NCI-H2029 (cell line): ENCODE measurements at places on chromosomes 5 and 9.

- no peak for DNase-seq
These were observed 345.7 kb upstream of the WWC1 start for GRCh38 chr5:167945542-167946384.

GRCh38 chr9:35406183-35406959 is 83.5 kb upstream of the RUSC2 start:
- DNase-seq = no peak

- no peak for DNase-seq
These were observed 569 bp downstream of the CAMK4 start for GRCh38 chr5:111224561-111225345.

- DNase-seq = no peak
These were observed 23.9 kb downstream of the GOLM1 start for GRCh38 chr9:86075132-86076109.

DNA sequence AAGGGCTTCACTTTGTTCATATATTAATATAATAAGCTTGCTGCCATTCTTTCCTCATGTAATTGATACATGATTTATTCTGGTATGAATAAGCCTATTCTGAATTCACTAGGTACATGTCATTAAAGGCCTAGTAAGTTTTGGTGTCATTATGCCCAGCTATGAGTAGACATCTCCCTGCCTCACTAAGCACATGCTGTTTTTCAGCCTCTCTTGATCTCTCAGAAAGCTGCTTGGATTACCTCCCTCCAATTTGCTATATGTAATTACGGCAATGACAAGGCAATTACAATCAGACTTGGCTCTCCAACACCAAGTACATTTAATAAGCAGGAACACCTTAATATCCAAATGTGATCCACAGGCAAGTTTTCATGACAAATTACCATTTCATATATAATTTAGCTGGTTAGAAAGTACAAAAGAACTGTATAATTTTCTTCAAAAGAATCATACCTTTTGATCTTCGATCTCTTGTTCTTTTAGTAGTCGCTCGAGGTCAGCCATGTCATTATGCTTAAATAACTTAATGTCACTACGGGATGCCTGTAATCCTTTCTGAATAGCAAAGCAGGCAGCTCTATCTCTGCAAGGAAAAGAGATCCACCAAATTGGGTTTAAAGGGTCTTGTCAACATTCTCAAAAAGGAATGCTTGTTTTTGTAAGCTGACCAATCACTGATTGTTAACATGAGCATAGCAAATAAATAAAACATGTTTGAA is 56.3 kb downstream of the SPTLC1 start:
- no peak for DNase-seq

- no peak for DNase-seq
These were observed 28.4 kb downstream of the VCP start for GRCh38 chr9:35044071-35044470.

GRCh38 chr9:118693645-118694044 is 675.6 kb downstream of the BRINP1 start:
- no peak for DNase-seq

GRCh38 chr5:79512049-79512448 is 1.9 kb downstream of the HOMER1 start:
- no peak for DNase-seq

DNA sequence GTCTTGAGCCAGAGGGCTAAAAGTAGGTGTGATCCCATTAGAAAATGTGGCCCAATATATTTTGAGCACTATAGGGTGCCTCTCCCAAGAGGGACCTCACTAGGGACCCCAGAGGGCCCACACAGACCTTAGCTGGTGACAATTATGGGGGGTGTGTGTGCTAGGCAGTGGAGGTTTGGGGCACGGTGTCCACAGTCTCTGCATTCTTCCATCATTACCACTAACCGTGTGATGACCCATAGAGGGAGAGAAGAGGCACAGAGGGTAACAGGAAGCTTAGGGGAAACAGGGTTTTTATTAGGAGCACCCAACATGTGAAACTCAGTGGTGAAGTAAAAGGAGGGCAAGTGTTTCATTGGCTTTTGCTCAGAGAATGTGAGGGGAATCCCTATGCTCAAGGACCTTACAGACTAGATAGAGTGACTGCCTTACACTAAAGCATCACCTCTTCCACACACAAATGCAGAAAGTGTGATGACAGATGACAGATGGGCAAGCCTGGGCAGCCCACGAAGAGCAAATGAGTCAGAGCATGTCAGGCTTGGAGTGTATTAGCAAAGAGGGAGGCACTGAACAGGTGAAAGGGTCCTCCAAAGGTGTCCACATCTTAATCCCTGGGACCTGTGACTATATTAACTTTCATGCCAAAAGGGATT is 2.5 kb upstream of the ACTL7A start:
- DNase-seq = no peak

- no peak for DNase-seq
These were observed 59.2 kb downstream of the RIC1 start for GRCh38 chr9:5688109-5688508.

DNA sequence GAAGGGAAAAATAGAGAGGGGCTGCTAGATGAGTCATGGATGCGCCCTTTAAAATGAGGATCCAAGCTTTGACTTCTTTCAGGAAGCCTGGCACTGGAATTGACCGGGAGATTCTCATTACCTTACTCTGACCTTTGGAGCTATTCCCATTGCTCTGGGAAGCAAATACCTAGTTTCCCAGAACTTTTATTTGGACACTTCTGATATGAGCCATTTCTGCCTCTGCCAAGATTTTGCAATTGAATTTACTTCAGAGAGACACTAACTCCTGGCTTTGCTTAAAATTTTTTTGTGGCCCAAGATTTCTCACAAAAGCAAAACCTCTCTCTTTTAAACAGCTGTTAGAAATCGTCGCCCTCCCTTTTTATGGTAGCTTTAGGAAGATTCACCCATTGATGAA is 15.7 kb upstream of the AGXT2 start:
- no peak for DNase-seq

DNA sequence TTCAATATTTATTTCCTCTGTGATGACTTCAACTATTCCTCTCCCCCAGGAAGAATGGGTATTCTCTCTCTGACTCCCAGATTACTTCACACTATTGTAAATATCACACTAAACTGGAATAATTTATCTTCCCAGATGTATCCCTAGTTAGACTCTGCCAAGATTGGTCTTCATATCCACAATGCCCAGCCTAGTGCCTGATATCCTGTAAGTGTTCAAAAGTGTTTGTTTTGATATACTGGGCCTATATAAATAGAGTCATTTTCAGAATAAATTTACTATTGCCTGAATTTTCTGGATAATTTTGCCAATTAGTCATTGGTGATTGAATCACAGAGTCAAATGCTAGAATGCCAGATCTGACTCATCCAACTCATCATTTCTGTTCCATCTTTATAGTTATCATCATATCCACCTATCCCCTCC is 143.7 kb upstream of the TNC start:
- no peak for DNase-seq

DNA sequence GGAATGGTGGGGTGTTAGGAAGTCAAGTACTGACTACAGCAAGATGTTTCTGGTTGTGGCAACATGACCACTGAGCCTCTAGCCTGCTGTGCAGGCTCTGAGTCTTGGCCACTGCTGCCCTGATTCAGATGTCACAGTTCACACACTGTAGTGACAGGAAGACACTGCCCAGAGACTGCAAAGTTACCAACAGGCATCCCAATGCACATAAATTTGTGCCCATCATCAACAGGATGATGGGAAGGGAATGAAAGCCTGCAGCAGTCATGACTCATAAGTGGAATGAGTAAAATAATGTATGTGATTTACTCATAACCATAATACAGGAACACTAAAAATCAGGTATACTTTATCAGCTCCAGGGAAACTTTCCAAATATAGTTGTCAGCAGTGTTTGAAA is 251.6 kb upstream of the HAPLN1 start:
- DNase-seq = no peak

DNA sequence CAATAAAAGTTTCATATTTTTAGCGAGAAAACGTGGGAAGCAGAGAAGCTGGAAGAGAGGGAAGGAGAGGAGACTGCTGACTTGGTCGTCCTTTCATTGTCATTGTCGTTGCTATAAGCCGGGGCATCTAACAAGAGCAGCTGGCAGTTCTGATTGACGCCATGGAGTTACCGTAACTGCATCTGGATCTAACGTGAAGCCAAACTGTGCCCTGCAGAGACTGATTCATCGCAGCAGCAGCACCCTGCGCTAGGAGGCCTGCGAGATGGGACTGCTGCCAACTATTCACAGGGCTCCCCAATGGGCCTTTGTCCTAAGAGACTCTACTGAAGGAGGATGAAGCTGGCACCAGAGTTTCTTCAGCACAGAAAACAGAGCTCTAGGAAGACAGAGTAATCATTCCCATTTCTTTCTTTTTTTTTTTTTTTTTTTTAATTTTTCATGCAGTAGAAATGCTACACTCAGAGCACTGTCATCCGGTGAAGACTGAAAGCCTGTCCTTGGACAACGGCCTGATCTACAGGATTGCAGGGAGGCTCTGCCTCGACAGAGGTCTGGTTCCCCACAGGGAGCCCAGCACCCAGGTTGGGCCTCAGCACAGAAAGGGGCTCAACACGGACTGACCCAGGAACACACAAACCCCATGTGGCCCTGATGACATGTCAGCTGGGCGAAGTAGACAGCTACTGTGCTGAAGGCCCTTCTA is 47.8 kb downstream of the RETREG1 start:
- no peak for DNase-seq

DNA sequence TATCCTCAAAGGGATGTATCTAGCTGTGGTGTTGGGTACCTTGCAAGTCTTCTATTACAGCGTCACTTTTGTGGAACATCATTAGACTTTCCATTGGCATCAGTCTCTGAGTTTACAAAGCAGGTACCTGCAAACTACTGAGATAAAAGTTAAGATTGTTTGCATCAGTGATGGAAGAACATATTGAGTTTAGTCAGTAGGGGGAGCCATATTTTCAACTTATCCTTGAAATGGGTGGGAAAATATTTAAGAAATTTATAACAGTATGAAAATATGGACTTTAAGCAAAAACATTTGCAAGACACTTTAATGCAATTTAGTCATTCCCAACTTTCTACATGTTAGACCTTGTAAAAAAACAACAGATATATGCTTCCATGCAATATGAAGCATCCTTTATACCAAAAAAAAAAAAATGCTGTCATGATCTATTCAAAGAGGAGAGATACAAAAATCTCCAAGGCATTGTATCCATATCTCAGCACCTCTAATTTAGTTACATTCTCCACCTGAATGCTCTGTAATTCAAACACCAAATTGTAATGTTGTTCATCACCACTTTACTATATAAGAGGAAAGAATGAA is 98.6 kb upstream of the ADAMTS19 start:
- DNase-seq = no peak

DNA sequence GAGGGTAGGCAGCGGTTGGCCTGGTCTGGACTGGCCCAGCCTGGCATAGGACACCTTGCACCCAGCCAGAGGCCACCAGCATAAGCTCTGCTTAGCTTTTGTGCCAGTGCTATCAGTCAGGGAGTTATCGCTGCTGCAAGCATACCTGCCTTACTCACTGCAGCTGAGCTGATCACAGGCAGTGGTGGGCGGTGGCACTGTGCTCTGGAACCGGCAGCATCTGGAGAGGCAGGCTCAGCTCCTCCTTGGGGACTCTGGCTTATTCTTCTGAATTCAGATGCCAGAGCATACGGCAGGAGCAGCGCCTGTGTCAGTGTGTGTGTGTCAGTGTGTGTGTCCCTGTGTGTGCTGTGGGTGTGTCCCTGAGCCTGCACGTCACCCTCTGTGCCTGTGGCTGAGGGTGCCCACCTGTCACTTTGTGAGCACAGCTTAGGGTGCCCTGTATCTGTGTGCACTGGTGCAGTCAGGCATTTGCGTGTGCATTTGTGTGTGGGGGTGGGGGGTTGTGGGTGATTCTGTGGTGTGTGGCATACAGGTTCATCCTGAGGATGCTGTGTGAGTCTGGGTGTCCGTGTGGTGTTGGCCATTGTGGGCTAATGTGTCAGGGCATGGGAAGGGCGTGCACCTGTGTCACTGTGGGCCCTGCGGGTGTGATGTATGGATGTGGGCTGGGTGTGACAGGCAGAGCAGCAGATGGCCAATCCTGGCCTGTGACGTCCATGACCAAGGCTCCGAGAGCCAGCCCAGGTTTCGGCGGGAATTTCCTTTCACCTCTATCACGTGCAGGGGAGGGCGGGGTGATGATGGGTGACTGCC is 23.5 kb downstream of the LMX1B start:
- no peak for DNase-seq
